ENCODE measurements at places on chromosomes 16 and 17.

- peak; percentile 13 for DNase-seq
Measured at GRCh38 chr16:30951750-30952149, 2.9 kb downstream of the ORAI3 start.

- no peak for DNase-seq
Measured at GRCh38 chr17:56244268-56244890, 91.1 kb downstream of the ANKFN1 start.

DNA sequence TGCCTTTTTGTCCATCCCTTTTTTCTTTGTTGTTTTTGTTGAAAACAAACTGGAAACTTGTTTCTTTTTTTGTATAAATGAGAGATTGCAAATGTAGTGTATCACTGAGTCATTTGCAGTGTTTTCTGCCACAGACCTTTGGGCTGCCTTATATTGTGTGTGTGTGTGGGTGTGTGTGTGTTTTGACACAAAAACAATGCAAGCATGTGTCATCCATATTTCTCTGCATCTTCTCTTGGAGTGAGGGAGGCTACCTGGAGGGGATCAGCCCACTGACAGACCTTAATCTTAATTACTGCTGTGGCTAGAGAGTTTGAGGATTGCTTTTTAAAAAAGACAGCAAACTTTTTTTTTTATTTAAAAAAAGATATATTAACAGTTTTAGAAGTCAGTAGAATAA, 4.9 kb downstream of the SOX9 start:
- DNase-seq, result no peak

DNA sequence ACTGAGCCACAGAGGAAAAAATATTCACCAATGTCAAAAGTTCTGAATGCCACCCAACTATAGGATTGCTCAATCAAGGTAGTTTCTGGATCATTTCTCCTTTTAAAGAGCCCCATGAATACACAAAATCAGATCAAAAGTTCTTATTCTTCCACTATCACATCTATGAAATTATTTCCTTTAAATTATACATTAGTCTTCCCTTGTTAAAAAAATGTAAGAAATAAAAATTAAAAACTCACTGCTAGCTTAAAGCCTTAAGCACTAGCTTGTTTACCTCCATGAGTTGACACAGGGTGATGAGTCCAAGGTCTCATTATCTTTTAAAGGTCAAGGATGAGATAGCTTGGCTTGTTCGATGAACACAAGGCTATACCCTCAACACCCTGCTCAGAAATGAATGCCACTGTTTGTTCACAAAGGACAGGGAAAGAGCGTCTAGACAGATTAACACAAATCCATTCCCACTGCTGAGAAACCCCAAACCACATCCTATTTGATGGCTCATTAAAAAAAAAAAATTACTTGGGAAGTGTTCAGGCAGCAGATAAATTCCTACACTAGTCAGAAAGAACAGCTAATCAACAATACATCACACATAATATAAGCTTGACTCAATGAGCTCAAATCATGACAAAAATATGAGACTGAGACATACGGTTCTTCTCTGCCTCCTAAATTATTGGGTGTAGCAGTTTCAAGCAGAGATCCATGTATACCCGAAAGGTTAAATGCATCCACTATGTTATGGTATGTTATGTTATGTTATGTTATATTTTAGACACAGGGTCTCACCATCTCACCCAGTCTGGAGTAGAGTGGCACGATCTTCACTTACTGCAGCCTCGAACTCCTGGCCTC, 118.9 kb downstream of the PARN start:
- DNase-seq, result peak; percentile 91

GRCh38 chr17:80790021-80790765, 201.4 kb upstream of the CHMP6 start:
- DNase-seq, result no peak

GRCh38 chr16:212999-213398, 16.2 kb downstream of the LUC7L start:
- no peak for DNase-seq

- DNase-seq, result peak; percentile 68
Measured at GRCh38 chr17:35588196-35588920, 1.2 kb downstream of the AP2B1 start.

DNA sequence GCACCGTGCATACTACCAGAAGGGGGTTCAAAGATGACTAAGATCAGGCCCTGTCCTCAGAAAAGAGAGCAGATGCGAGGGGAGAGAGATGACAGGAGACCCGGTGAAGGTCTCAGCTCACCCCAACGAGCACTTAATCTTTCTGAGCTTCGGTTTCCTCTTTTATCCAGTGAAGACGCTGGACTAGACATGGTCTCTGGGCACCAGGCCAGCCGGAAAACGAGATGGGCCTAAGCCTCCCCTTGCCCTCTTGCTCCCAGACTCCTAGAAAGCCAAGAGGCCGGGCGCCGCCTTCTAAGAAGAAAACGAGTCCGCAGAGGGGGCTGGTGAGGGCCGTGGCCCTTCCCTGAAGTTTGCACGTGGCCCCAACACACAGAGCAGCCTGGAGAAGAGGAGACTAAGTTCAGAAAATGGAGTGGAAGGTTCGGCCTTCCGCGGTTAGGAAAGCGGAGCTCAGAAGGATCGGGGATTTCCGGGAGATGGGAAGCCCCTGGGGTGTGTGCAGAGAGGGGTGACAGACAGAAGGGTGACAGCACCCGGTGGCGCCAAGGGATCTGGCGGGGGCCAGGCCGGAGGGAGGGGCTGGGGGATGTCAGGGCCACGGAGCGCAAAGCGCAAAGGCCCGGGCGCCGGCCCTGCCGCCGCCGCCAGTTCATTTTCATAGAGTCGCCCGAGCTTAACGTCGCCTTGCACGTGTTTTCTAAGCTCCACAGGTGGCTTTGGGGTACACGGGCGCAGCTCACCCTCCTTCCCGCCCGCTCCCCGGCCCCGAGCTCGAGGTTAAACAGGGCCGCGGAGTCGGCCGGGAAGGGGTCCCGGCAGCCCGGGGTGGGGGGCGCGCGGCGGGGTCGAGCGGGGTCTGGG, 42.1 kb upstream of the BHLHA9 start:
- no peak for DNase-seq

DNA sequence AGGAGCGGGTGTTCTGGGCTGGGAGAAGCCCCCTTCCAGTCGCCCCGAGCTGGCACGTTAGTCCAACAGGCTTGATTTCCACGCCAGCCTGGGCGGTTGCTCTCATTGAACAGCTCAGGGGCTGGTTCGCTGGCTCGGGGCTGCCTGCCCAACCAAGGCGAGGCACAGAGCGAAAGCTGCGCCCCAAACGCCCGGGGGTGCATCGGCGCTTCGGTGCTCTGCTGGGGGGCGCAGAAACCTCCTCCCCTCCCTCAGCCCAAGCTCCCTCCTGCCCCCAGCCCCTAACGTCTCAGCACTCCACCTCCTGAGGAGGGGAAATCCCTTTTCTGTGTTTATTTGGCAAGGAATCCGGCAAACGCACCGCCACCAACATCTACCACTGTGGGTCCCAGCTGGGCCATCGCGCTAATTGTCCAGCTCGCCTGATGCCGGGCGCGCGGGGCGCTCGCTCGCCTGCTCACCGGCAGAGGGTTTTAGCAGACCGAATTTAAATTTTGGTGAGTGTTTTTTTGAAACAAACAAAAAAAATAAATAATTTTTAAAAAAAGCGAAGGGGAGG, 29.5 kb upstream of the RBFOX1 start:
- no peak for DNase-seq

DNA sequence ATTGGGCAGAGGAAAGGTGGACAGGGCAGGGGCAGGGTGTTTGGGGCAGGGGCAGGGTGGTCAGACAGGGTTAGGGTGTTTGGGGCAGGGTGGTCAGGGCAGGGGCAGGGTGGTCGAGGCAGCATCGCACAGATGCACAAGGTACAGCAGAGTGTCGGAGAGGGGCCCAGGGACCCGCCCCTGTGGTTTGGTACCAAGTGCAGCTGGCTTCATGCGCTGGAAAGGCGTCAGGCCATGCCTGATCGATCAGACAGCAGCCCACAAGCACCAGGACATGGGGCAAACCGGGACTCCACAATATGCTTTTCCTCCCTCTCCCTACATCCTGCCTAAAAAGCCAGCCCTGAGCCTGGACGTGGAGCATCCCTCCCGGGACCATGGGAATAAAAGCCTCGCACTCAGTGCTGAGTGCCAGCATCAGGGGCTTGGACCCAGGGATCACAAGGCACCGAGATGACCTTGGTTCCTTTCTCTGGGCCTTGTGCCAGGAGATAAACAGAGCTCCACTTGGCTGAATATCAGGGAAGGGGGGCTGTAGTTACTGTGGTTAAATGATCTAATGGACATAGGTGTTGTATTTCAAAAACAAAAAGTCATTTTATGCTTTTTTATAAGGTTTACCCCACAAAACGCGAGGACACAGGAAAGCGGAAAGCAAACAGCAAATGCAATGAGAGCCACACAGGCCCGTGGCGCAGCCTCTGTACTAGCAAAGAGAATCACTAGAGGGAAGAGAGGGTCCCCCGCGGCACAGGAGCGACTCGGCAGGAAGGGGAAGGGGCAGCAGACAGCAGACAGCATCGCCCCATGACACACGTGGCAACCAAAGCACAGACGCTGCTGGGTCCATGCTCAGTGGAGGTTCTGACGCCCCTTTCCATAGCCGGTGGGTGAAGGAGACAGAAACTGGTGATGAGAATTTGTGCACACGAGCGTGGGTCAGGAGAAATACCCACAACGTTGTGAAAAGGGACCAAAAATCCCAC, 5.3 kb upstream of the HEXD start:
- no peak for DNase-seq

DNA sequence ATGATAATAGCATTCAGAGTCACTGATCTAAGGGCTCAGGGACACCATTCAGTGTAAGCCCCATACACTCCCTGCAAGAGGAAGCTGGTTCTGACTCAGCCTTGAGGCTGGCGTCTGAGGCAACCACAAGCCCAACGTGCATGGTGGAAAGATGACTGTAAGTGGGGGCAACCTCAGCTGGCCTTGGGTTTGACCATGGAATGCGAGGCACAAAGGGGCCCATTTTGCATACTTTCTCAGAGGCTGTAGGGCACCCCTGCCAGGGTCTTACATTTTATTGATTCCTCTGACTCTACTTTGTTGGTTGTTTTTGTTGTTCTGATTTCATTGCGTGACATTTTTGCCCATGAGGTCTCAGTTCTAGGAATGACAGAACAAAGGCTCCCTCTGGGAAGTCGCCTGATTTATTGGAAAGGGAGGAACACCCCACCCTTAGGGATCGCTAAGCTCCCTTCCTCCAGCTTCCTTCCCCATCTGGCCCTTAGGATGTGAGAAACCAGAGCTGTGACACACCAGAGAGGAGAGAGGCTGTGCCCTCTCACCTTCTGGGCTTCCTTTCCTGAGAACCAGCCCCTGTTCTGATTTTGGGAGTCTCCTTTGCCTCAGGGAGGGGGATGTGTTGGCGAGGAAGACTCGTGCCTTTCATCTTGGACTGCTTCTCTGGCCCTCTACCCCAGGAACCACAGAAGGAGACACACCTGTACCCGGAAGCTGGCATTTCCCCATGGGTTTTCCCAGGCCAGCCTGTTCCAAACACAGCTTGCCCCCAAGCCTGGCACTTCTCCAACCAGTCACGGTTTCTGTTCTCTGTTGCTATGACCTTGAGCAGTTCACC, 5.6 kb upstream of the CIITA start:
- DNase-seq, result peak; percentile 92

GRCh38 chr16:88383401-88384221, 852 bp downstream of the ZNF469 start:
- DNase-seq, result peak; percentile 50

- peak; percentile 87 for DNase-seq
Measured at GRCh38 chr16:30091474-30092372, at the start of gene TBX6. Gene TBX6, minus strand, starts transcription at chr16:30091924. Its CDS starts 731 bp downstream, at chr16:30091193.

DNA sequence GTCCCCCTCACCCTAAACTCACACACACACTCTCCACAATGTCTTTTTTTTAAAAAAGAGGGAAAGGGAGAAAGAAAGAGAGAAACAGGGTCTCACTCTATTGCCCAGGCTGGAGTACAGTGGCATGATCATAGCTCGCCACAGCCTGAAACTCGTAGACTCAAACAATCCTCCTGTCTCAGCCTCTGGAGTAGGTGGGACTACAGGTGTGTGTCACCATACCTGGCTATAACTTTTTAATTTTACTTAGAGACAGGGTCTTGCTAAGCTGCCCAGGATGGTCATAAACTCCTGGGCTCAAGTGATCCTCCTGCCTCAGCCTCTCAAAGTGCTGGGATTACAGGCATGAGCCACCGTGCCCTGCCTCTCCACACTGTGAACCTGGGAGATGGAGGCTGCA, 24.9 kb downstream of the LITAF start:
- no peak for DNase-seq

- DNase-seq, result no peak
Measured at GRCh38 chr16:79762217-79762616, 161.7 kb upstream of the MAF start.

- DNase-seq, result no peak
Measured at GRCh38 chr16:89843409-89844350, 15.4 kb downstream of the SPIRE2 start.

Measured in fibroblast of upper back skin (primary cell).